ENCODE measurements at places on chromosomes 11 and 22.

GRCh38 chr11:69816671-69817070 is 2.5 kb downstream of the FGF3 start:
- no peak for DNase-seq

DNA sequence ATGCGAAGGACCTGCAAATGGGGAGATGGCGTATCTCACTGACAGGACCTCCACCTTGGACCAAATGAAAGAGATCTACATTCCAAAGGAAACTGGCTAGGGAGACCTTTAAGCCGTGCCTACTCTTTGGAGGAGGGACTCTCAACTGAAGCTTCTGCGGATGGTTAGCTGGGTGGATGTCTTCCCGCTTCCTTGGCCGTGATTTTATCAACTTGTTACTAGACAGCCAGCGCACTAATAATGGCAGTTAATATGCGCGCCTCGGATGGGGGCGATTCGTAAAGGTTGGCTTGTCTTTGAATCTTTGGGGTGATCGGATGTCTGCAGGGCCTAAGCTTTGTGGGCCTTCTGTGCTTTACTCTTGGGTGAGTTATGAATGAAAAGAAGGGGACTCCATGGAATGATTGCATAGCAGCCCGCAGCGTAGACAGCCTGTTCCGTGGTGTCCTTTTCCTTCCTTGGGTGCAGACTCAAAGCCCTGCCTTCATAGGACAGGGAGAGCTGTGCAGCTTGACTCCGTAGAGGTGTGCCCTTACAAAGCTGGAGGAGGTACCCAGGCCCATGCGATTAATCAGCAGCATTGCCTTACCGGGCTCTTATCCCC is 1.5 kb downstream of the ZNRF3 start:
- peak; percentile 41 for DNase-seq

GRCh38 chr11:58498464-58498863 is 9.4 kb downstream of the OR5B21 start:
- no peak for DNase-seq

DNA sequence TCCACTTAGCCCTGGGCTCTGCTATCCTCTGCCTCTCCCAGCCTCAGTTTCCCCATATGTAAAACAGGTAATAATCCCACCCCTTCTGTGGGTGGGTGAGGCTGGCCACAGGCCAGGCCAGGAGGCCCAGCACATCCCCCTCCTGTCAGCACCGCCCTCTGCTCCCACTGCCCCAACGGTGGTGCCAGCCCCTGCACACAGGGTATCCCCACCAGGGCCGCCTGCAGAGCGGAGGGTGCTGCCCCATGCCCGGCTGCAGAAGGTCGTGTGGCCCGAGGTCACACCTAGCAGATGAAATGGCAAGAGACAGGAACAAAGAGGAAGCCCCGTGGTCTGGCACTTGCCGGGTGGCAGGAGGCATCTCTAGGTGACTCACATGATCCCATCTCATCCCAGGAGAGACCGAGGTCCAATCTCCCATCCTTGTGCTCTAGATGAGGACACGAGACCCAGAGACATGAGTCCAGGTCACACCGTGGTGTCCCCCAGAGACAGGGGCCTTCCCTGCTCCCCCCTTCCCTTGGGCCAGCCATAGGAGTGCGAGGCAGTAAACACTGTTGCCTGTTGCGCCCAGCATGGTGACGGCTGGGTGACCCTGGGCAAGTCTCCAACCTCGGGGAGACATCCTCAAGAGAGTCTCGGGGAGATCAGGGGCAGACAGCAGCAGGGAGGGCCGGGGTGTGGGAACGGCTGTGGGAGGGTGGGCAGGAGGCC is 27.2 kb upstream of the PPARA start:
- DNase-seq, result no peak

- no peak for DNase-seq
Observed at GRCh38 chr11:13745165-13745564, 76.7 kb downstream of the FAR1 start.

DNA sequence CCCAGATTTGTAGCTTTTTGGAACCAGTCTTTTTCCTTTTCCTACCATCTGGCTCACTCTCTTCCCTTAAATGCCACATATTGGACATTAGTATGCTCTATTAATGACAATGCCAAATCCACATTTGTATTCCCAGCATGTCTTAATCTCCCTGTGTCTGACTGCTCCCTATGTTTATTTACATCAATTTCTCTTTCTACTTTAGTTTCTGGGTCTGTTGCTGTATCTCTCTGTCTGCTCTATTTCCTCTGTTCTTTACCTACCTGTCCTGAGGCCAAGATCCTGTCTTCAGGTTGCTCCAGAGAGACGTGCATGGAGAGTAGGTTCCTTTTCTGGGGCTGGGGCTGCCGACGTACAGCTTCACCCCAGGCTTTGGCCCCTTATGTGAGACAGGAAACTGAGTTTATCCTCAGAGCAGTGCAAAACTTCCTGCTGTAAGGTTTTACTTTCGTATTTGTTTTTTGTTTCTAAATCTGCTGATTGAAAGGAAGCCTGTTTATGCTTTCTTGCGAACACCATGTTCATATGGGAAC is 25.6 kb downstream of the OR2AG2 start:
- no peak for DNase-seq

Data from kidney glomerular epithelial cell (primary cell).